ENCODE measurements at places on chromosomes 11 and 22.

DNA sequence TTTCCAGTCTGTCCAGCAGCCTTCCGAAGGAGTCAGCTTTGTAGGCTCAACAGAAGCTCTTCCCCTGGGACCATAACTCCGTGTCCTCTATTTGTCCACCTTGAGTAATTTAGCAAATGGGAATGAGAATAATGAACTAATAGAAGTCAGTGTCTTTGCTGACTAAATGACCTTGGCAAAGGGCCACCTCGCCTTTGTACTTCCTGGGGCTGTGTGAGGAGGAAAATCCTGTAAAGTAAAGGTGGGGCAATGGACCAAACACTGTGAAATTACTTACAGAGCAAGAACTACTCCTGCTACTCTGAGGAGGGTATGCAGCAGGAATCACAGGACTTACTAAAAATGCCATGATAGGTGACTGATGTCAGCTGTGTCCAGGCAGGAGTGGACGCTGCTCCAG is 36.2 kb upstream of the CSNK2A3 start:
- DNase-seq, result no peak

- no peak for DNase-seq
Observed at GRCh38 chr11:45089676-45090499, 56.6 kb upstream of the PRDM11 start.

DNA sequence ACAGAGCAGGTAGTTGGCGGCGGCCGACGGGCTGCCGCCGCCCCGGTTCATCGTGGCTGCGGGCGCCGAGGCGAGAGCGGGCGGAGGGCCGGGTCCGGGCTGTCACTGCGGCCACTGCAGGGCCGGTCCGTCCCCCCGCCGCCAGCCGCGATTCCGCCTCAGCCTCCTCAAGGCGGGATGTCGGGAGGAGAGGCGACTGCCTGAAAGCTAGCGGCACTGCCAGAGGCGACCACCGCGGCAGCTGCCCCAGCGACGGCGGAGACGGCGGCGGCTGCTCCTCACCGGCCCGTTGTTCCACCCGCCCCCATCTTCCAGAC is 234 bp downstream of the SESN3 start:
- no peak for DNase-seq

GRCh38 chr11:43360361-43361032 is 1.8 kb downstream of the TTC17 start:
- DNase-seq, result no peak

DNA sequence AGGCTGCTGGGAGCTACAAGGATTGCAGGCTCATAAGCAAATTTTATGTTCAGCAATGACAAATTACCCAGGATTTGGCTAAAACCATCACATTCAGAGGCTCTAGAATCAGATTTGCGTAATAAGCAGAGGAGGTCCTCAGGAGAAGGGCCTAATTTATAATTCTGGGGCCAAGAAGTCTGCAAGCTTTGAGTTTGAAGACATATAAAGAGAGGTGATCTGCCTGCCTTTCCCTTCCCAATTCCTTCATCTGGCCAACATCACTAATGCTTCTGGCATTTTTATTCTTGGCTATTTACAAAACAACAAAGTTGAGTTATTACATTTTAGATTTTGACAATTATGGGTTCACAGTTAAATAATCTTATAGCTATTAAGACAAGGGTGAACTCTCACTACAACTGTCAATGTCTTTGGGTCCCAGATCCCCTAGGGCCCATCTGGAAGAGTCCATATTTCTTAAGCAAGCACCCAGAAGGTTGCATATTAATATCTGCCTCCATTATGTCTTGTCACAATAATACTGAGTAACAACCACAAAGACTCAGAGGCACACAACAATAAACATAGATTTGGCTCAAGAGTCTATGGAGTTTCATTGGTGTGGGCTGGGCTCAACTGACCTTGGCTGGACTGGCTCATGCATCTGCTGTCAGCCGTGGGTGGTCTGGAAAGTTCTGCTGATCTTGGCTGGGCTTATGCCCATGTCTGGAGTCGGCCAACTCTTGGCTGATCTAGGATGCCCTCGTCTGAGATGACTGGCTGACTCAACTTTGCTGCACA is 67.2 kb upstream of the CD82 start:
- no peak for DNase-seq

- DNase-seq, result no peak
Observed at GRCh38 chr22:31350410-31350863, 4.3 kb upstream of the PATZ1 start.

GRCh38 chr11:47186700-47187695 is 764 bp upstream of the PACSIN3 start:
- DNase-seq, result no peak

DNA sequence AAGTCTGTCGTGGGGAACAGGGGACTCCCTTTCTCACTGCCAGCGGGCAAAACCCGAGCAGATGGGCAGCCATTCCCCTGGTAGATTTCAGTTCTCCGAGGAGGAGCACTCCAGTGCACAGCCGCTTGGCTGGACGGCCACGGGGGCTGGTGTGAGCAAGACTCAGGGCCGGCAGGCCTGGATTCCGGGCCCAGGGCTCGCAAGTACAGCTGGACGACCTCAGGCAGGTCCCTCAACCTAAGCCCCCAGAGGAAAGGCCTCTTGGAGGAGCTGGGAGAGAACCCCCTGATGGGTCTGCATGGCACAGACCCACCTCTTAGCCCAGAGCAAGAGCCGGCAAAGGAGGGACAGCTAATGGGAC is 31.3 kb upstream of the TCF20 start:
- no peak for DNase-seq

GRCh38 chr22:23243006-23243573 is 62.8 kb downstream of the BCR start:
- no peak for DNase-seq

DNA sequence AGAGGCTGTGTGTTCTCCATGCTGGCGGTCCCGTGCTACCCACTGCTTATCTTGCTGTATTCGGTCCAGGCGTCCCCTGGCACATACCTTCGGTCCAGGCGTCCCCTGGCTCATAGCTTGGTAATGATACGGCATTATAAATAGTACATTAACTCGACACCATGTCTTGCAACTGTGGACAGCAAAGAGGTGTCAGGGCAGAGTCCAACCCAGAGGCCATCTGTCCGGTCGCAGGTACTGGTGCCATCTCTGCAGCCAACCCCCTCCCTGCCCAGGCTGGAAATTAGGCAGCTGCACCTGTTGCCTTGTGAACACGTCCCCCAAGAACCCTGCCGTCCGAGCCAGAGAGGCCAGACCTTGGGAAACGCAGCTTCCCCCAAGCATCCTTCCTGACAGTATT is 634.3 kb downstream of the BRD1 start:
- no peak for DNase-seq

- DNase-seq, result no peak
Observed at GRCh38 chr11:101864098-101864497, 50.7 kb upstream of the CEP126 start.

- no peak for DNase-seq
Observed at GRCh38 chr22:45240104-45240809, 437 bp downstream of the KIAA0930 start.

DNA sequence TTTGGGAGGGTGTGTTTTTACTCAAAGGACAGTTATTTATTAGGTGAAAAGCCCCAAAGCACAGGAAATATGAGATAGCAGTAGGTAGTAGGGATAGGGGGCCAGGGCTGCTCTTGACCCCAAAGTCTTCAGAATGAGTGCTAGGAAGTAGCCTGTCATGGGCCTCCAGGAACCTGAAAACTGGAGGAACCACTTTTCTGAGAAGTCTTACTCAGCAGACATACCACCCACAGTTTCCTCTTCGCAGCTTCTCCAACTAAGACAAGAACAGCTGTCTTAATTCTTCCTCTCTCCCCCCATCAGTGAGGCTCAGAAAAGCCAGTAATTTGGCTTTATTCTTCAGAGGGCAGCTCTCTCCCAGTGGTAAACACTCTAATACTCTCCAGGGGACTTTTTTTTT is 84.0 kb upstream of the CTSC start:
- DNase-seq, result no peak

- DNase-seq, result no peak
Observed at GRCh38 chr11:721247-721740, 15.3 kb downstream of the EPS8L2 start.

GRCh38 chr11:44306918-44307244 is 3.1 kb downstream of the ALX4 start:
- no peak for DNase-seq

GRCh38 chr11:115926138-115926537 is 421.9 kb upstream of the CADM1 start:
- no peak for DNase-seq

DNA sequence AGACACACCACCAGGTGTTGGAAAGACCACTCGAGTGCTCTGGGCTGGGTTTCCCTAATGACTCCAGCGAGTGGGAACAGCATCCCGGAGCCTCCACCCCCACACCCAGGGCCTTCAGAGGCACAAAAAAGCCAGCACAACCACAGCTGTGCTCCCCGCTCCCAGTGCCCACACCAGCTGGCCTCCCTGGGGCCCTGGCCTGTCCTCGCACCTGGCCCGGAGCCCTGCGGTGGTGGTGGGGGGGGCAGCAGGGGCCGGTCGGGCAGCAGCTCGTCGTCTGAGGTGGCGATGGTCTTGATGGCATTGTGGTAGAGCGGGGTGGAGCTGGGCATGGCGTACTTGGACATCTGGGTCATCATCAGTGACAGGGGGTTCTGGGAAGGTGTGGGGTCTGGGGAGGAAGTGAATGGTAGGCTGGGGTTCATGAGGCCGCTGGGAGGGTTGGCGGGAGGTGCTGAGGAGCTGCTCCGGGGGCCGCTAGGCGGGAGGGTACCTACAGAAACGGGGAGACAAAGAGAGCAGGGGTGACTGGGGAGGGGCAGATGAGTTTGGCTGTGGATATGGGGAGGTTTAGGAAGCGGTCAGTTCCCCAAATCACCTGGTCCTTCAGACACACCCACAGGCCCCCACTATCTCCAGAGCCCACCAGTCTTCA is 16.1 kb downstream of the CXCR5 start:
- no peak for DNase-seq

GRCh38 chr11:25927411-25927953 is 404.4 kb upstream of the ANO3 start:
- DNase-seq, result no peak

DNA sequence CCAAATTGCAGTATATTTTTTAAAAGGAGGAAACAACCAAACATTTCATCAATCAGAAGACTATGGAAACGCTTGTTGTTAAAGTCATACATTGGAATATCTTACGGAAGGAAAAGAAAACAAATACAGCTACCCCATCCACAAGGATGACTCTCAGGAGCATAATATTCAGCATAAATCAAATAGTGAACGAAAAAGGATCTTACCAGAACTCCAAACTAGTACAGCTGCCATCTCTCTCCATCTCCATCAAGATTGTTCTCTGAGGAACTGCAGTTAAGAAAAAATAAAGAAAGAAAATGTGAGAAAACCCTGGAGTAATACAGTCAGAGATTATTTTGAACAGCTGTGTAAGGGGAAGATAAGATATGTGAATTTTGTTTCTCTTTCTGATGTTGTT is 299.8 kb upstream of the CNTN5 start:
- DNase-seq, result no peak

DNA sequence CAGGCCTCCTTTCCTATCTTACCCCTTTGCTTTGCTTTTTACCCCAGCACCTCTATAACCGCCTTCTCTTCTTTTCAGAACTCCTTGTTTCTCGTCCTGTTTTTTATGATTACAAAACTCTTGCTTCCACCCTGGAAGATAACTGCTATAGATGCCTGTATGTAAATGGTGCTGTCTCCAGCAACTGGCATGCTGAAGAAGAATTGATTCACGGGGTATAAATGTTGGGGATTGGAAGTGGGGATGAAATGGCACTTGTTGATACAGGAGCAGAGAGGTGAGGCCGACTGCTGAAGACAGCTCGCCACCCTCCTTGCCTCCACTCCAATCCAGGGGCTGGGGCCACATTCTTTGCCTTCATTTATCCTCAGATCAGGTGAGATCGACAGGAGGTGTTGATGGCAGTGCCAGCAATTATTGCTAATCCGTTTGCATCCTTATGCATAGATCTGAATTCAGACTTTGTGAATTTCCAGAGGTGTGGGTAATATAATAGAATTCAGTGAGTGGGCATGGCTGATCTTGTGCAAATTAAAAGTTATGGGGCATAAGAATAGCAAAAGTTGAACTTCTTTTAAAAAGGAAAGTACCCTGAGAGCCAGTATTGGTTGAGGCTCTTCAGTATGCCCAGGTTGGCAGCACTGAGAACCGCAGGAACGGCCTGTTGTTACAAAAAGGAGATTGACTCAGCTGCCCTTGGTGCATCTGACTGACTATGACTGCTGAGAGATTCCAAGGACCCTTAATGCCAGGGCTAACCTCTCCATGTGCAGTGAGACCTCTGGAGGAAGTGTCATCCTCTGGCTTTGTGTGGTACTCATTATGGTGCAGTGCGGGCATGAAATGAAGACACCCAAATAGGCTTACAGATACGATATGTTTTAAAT is 5.3 kb downstream of the NEAT1 start:
- DNase-seq, result no peak

DNA sequence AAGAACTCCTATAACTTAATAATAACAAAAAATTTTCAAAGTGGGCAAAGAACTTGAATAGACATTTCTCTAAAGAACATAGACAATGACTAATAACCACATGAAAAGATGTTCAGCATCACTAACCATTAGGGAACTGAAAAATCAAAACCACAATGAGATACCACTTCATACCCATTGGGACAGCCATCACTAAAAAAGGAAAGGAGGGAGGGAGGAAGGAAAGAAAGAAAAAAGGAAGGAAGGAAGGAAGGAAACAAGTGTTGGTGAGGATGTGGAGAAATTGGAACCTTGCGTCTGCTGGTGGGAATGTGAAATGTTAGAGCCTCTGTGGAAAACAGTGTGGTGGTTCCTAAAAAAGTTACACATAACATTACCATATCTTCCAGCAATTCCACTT is 55.8 kb downstream of the MS4A13 start:
- DNase-seq, result no peak

GRCh38 chr11:92828556-92828955 is 140.9 kb upstream of the MTNR1B start:
- no peak for DNase-seq

DNA sequence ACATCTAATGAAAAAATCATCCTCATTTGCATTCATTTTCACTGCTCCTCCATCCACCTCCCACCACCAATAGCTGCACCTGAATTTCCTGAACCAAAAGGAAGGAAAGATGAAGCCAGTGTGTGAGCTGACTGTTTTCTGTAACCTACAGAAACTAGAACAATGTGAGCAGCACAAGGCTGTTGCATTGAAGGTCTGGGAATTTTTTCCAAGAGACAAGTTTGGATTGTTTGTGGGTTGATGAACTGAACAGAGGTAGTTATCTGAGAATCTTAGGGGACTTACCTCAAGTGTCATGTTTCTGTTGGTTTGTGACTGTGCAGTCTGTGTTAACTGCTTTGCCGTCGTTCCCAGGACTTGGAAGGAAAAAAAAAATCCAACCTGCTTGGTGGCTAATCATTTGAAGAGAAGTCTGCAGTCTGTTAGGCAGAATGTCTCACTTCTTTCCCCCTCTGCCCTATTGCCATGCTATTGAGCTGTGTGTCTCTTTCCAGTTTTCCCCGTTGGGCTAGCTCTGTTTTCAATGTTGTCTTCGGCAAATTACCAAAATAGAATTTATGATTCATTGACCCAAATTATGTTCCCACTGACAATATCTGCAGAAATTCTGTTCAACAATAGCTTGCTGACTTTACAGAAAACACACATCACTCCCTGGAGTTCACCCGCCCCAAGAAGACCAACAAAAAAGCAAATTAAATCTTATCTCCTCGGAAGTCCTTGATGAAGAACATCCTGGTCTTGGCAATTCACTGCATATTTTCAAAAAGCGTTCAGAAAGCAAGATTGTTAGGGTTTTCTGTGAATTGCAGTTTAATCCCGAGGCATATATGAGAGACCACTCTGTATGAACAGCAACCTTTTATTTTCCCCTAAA is 76.0 kb downstream of the SC5D start:
- no peak for DNase-seq

- no peak for DNase-seq
Observed at GRCh38 chr11:115743719-115744118, 239.5 kb upstream of the CADM1 start.

GRCh38 chr11:8180469-8180868 is 11.6 kb upstream of the RIC3 start:
- no peak for DNase-seq

All from NCI-H1048 (cell line).